Endothelial cell of umbilical vein (primary cell): ENCODE measurements at places on chromosomes 13 and 19.

DNA sequence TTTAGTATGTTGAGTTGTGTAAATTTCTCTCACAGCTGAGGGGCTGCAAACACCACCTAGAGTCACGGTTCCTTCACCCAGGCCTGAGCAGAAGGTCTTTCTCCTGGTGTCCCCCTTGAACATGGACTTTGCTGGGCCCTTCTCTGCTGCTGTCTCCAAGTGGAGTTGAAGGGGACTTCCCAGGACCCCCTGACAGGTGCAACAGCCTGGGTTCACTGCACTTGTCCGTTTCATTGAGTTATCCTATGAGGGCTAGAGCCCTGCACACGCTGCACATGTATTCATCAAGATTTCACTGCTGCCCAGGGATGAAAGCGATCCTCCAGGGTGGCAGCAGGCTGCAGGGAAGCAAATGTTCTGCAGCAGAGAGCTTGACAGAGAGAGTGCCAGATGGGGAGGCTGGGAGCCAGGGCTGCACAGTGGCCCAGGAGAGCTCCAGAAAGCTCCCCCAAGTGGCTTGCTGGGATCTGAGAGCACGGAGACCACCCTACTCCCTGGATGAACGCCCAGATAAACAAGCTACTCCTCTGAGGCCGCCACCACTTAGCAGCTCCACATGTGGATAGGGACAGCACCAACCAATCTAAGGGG lies 10.3 kb downstream of the TMEM272 start:
- no peak for DNase-seq

DNA sequence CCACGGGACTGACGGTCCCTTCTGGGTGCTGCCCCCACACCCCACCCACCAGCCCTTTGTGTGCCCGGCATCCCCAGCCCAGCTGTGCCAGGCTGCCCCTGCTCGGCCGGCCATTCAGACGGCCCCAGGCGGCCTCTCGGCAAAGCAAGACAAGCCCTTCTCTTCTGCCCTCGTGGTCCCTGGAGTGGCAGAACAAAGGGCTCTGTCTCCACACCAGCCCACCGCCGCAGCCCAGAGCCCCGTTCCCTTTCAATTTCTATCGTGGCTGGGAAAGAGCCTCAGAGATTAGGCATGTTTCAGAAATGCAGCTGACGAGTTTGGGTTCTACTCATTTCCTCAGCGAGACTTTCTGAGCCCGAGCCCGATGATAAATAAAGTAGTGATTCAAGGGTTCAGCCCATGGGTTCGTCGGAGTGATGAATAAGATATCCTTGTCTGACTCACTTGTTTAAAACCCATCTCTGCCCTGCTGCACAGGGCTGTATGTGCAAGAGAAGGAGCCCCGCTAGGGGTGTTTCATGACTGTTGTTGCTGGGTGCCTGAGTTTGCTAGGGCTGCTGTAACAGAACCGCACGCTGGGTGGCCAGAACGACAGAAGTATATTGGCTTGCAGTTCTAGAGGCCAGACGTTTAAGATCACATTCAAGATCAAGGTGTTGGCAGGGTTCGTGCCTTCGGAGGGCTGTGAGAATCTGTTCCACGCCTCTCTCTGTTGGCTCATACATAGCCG lies 4.3 kb downstream of the MYO9B start:
- peak; percentile 87 for DNase-seq

- no peak for DNase-seq
Measured at GRCh38 chr13:99808786-99809185, 162.8 kb downstream of the ZIC5 start.

GRCh38 chr13:111058796-111059506 lies 56.2 kb upstream of the ARHGEF7 start:
- no peak for DNase-seq

DNA sequence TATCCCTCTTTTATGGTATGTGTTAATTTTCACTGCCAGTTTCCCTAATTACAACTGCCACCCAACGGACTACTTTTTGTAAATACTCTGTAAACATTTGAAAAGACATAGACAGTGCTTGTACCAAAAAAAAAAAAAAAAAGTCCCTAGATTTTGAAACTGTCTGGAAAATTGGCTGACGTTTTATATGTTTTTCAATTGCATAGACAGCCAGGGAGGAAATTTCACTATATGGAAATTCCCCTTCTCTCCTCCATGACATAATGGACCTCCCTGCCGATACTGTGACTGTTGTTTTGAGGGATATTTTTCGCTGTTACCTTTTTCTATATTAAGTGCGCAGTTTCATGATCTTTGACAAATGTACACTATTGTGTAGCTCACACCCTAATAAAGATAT lies 43.4 kb downstream of the C13orf42 start:
- no peak for DNase-seq

DNA sequence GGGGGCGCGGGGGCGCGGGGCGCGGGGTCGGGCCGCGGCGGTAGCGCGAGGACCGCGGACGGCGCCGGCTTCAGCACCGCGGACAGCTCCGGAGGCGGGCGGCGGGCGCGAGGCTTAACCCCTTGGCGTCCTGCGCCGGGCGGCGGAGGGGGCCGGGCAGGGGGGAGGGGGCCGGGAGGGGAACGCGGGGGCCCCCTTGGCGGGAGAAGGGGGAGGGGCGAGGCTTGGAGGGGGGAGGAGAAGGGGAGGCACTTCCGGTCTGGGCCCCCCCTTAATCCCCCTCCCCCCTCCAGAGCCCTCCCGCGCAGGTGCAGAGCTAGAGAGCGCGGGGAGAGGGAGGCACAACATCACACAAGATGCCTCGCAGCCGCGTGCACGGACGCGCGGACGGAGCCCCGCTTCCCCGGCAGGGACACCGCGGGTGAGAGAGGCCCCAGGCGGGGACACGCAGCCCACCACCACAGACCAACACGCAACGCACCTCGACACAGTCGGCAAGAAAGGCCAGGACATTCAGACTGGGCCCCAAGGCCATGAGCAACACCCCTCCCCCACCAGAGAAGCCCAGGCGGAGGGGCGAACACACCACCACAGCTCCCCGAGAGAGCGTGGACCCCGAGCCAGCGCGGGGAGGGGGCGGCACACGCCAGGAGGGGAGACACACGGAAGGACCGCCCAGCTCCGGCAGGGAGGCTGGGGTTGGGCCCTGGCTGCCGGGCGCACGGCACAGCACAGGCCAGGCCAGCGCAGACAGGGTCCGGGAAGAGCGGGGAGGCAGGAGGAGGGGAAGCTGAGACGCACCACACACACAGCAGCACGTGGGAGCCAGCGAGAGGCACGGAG lies 24.1 kb downstream of the SHANK1 start:
- no peak for DNase-seq

- DNase-seq, result peak; percentile 58
Measured at GRCh38 chr19:38667661-38668171, 20.3 kb downstream of the ACTN4 start.

GRCh38 chr13:78030341-78030896 lies 111.8 kb upstream of the EDNRB start:
- no peak for DNase-seq

- no peak for DNase-seq
Measured at GRCh38 chr13:46160065-46160464, 21.9 kb downstream of the LCP1 start.

- no peak for DNase-seq
Measured at GRCh38 chr13:48873587-48873986, 102.1 kb upstream of the FNDC3A start.

GRCh38 chr13:107266657-107267056 lies 698.7 kb upstream of the ARGLU1 start:
- no peak for DNase-seq

DNA sequence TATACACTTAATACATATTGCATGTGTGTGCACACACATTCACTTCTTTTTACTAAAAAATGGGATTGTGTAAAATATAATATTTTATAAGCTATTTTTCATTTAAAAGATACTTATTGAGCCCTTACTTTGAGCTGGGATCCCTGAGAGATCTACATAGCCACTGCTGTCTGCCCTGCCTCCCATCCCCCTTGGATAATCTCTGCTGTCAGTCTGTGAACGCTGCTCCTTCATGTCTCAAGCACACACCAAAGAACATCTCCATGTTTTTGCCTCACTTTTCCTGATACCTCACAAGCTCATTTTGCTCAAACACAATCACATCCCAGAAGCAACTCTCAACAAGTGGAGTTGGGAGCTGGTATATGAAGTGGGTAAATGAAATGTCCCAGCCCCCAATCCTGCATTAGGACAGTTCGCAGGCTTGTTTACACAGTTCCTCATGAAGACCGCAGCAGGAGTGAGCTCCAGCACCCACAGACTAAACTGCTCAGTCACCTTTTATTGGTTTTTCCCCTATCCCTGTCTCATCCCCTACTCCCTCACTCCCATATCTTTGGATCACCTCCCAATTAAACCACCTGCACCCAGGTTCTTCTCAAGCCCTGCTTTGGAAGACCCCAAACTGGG lies 108.3 kb upstream of the FRY start:
- no peak for DNase-seq

DNA sequence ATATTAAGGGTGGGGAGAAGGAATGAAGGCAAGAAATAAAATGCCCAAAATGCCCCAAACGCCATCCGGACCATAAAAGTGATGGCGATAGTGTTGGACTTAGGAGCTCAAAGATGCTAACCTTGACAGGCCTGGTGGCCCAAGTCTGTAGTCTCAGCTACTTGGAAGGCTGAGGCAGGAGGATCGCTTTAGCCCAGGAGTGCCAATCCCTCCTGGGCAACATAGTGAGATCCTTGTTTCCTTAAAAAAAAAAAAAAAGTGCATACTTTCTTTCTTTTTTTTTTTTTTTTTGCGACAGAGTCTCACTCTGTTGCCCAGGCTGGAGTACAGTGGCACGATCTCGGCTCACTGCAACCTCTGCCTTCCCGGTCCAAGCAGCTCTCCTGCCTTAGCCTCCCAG lies 32.0 kb upstream of the MRI1 start:
- no peak for DNase-seq

DNA sequence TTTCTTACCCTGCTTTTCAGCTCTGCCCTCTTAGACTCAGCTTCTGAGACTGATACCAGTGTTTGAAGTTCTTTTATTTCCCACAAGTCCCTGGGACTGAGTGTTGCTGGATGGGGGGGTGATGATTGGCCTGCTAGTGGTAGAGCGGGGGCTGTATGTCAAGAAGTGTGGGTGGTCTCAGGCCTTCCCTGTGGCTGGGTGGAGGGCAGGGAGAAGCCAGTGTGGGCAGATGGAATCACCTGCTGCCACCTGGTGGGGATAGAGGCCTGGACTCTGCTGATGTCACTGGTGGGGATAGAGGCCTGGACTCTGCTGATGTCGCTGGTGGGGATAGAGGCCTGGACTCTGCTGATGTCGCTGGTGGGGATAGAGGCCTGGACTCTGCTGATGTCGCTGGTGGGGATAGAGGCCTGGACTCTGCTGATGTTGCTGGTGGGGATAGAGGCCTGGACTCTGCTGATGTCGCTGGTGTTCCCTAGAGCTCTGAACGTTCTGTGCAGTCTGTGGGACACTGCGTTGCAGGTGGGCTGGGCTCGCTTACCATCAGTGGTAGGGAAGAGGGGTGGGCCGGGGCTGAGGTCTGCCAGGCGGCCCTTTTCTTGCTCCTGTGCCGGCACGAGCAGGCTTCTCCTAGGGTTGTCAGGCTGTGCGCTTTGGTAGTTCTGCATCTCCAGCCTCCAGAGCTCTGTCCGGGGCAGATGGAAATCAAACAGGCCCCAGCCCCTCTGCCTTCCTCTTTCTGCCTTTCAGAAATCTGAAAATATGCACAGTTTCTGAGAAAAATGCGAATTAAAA lies 101.3 kb downstream of the ARHGEF7 start:
- DNase-seq, result no peak

DNA sequence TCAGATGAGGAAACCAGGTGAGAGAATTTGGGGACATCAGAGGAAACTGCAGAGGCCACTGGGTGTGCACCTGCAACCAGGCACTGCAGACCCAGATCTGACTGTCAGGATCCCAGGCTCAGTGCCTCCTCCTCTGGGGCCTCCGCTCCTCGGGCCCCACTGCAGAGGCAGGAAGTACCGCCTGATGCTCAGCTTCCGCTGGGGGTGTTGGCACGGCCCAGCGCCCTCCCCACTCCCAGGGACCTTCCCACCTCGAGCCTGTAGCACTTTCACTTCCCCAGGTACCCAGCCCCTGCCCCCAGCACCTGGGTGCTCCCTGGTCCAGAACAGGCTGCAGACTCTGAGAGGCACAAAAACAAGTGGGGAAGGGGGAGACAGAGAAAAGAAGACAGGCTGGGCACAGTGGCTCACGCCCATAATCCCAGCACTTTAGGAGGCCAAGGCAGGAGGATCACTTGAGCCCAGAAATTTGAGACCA lies 1.4 kb upstream of the CD37 start:
- DNase-seq, result no peak

DNA sequence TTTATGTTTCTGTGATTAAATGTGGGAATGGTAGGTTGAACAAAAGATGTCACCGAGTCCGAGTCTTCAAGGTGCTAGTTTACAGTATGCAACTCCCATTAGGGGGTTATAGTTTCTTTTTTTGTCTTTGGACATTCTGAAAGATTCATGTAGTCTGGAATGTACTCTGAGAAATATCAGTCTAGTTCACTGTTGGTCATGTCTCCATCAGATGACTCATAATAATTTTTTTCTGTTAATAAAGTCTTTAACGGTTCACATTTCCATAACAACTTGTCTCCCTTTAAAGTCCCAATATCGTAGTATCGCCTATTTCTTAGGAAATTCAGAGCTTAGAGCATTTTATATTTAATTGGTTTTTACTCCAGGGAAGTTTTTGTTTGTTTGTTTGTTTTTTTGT lies 13.5 kb upstream of the ESD start:
- DNase-seq, result no peak

DNA sequence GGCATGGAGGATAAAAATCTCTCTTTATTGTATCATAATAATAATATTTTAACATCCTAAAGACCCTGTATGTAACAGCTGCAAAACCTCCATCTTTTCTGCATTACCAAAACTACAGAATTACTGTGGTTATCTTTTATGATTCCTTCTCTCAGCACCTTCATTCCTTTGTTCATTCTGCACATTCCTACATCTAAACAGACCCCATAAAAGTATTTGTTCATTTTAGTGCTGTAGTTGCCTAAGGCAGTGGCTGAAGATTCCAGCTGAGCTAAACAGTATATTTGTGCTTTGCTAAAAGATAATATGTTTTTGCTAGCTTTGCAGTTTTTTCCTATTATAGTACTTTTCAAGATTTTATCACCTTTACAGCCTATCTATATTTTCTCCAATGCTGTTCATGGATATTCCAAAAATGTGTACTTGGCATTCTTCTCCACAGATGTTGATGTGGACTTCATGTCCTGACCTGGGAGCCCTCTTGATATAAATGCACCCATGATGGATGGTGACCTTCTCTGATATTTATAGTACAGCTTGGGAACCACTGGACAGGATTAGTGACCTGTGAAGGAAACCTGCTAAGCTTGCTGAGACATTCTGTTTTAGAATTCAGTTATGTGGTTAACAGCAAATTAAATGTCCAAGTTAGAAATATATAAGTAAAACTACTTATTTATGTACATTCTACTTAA lies 2832.9 kb upstream of the PCDH20 start:
- no peak for DNase-seq

- DNase-seq, result no peak
Measured at GRCh38 chr13:45381196-45381595, 37.0 kb downstream of the SLC25A30 start.

DNA sequence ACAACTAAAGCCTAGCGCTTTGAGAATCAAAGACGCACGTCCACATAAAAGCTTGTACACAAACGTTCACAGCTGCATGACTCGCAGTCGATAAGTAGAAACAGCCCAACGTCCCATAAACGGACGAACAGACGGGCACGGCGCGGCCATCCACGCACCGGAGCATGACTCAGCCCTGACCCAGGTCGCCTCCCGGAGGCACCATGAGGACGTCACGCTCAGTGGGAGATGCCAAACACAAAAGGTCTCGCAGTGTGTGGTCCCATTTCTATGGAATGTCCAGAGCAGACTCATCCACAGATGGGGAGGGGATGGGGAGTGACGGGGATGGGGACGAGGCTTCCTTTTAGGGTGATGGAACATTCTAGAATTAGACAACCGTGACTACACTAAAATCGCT lies 9.4 kb downstream of the POLRMT start:
- no peak for DNase-seq
